Stimulated activated CD8-positive, alpha-beta memory T cell treated with anti-CD3 and anti-CD28 coated beads, Interleukin-7, amount 100 ng/mL, for 1 hour (primary cell): ENCODE measurements at places on chromosomes 1 and 21.

- no peak for DNase-seq
These were observed 23.2 kb downstream of the EDARADD start for GRCh38 chr1:236417336-236417735.

GRCh38 chr1:24900486-24900849, 29.6 kb downstream of the RUNX3 start:
- no peak for DNase-seq

DNA sequence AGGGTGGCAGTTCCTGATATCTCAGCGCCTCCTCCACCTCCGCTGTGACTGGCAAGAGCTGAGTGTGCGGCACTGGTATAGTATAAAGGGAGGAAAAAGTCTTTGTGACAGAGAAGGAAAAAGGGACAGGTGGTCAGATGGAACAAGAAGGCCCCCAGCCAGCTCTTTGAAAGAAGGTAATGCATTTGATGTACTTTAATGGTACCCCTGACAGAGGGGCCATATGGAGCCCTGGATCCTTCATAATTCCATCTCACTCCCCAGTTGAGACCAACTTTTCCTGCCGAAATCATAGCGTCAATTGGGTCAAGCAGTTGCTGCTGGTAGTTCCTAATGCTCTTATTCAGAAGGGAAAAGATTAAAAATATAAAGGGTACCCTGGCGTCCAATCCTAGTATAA, 198.2 kb downstream of the ZNF326 start:
- DNase-seq, result no peak

DNA sequence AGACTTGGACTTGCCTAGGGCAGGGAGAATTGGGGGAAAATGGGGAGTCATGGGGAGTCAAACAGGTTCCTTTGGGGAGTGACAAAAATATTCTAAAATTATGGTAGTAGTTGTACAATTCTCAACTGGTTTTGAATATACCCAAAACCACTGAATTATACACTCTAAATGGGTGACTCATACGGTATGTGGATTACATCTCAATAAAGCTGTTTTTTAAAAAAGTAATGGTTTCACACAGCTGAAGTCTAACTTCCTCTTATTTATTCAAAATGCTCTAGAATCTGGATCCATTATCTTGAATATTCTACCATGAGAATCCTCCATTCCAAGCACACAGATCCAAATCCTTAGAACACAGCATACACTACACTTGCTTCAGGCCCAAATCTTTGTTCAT, 11.1 kb downstream of the EIF4G3 start:
- DNase-seq, result no peak

DNA sequence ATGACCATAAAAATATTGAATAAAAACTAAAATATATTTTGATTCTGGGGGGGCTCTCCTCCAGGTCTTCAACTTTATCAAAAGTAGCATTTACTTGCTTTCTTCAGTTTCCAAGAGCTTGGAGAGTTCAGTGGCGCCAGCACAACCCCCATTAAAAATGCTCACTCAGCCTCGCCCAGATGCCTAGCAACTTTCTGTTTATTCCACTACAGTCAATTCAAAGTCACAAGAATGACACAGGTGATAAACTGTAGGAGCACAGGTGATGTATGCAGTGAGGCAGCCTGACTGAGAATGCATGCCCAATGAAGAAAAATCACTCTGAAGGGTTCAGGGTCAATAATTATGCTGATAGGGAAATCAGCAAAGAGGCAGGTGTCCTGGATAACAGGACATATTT, 159.4 kb upstream of the ATP1B1 start:
- DNase-seq, result no peak

GRCh38 chr1:6393400-6394187, at the start of gene ACOT7:
Gene ACOT7 (minus strand): TSS chr1:6393767. CDS start chr1:6393399, 368 bp downstream.
- peak; percentile 78 for DNase-seq

DNA sequence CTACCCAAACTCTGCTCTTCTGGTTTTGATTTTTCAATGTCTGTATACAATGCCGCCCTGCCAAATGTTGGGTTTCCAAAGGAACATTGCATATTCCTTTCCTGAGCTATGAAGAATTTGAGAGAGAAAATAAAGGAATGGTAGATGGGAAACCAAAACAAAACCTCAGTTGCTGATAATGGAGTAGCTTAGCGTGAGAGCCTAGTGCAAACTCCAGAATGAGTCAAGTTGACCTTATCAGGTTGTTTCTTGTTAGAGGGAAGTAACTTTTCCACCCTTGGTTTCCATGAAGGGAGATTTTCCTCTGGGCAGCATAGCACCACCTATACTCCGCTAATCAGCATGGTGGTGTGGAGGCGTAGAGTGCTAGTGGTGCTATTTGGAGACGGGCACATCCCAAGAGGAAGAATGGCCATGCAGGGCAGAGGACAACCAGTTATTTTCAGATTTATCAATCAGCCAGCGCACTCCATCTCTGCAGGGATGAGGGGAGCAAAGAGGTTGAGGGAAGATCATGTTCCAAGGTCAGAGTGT, 51.6 kb downstream of the BACH1 start:
- DNase-seq, result no peak

GRCh38 chr1:201229771-201230635, 39.4 kb downstream of the IGFN1 start:
- DNase-seq, result no peak

GRCh38 chr1:76577525-76578185, 289.6 kb upstream of the ST6GALNAC5 start:
- no peak for DNase-seq

GRCh38 chr1:220797553-220797952, 10.8 kb downstream of the MTARC1 start:
- DNase-seq, result no peak

GRCh38 chr21:39712976-39713375, 32.0 kb upstream of the IGSF5 start:
- DNase-seq, result no peak

DNA sequence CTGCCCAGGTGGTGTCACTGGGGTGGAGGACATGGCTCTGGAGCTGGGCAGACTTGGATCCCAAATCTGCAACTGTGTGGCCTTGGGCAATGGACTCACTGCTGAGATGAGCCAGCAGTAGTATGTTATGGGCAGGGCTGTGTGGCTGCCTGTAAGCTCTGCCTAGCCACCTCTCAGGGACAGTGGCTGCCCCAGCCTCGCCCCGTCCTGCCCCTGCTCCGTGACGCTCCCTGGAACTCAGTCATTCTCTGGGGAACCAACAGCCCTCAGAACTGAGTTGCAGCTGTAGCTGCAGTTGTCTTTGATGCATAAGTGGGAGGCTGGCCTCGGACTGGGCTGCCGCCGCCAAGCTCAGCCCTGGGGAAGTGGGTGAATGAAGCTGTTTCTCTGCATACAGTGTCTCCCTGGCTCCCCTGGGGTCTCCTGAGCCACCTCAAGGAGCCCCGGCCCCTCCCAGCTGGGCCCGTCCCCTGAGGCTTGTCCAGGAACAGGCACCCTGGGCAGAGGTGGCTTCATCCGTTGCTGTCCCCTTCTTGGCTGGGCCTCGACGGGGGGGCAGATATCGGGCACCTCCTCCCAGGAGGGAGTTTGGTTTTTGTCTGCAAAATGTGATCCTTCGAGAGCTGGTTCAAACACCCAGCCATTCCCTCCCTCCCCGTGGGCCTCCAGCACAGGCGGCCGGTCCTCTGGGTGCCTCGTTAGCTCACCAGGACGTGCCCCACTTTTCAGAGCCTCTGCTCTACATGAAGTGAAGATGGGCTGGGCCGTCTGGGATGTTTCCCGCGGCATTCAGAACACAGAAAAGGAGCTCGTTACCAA, 26.2 kb upstream of the PLCH2 start:
- no peak for DNase-seq

- no peak for DNase-seq
These were observed 96.9 kb downstream of the SMYD2 start for GRCh38 chr1:214377886-214378285.

GRCh38 chr1:20184997-20185833, 681 bp upstream of the UBXN10 start:
- DNase-seq, result peak; percentile 25

GRCh38 chr1:179264507-179264906, 29.1 kb upstream of the SOAT1 start:
- no peak for DNase-seq

- DNase-seq, result no peak
These were observed 325.0 kb upstream of the ESRRG start for GRCh38 chr1:217048104-217048707.

- no peak for DNase-seq
These were observed 3.0 kb upstream of the SOD1 start for GRCh38 chr21:31656199-31657095.

DNA sequence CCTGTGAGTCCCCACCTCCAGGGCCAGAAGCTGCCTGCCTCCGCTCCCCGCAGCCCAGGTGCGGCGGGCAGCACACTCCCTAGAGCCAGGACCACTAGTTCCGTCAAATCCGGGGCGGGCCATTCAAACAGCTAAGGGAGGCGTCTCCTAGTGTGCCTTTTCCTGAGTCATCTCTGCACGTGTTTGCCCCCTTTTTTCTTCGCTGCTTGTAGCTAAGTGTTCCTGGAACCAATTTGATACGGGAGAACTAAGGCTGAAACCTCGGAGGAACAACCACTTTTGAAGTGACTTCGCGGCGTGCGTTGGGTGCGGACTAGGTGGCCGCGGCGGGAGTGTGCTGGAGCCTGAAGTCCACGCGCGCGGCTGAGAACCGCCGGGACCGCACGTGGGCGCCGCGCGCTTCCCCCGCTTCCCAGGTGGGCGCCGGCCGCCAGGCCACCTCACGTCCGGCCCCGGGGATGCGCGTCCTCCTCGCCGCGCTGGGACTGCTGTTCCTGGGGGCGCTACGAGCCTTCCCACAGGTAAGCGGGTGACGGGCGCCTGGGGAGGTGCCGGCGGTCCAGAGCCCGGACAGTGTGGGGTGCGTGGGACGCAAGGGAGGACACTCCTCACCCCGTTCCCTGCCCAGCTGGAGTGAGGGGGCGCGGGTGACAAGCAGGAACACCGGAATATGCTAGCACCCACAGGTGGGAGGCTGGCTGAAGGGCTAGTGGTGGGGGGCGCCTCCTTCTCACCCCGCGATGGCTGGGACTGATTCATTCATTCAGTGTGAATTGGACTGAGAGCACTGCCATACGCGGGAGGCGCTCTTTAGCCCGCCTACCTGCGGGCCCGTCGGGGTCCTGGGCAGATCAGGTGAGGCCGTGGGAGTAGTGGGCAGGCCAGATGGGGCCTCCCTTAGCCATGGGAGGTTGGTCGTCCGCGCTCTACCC, at the start of gene TNFRSF8:
Gene TNFRSF8, plus strand, starts transcription at position 163 of the 932 bp plus-strand sequence. Its CDS starts 296 bp downstream, at position 459.
- no peak for DNase-seq

DNA sequence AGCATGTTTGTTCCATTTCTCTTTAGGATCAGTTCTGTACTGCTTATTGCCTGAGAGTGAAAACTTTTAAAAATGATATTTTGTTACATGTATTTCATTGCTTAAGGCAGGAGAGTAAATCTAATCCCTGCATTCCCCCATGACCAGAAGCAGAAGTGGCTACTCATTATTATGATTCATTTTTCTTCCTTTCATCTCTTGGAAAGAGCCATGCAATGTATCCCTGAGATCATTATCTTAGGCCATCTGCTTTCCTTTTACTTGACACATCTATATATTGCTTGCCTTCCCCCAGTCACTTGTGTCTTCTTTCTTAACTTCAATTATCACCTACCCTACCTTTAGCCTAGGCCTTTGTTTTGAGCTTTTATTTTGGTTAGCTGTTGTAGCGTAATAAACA, 430.4 kb upstream of the CHRM3 start:
- DNase-seq, result no peak

DNA sequence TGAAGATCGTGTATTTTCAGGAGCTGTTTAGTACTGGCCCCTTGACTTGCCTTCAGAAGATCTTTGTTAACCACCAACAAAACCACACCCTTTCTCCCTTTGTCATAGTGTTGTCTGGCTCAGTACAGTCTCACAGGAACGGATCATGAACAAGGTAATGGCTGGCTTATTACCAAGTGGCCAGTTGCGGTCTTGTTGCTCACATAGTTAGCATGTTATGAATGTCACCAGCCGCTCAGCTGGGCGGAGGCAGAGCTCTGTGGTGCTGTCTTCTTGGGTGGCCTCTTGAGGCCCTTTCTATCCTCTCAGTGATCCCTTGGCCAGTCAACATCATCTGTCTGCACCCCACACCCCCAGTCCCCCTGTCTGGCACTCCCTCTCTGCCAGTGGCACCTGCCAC, 21.4 kb downstream of the CNIH3 start:
- DNase-seq, result no peak

GRCh38 chr1:218171302-218171893, 113.7 kb upstream of the RRP15 start:
- DNase-seq, result no peak

DNA sequence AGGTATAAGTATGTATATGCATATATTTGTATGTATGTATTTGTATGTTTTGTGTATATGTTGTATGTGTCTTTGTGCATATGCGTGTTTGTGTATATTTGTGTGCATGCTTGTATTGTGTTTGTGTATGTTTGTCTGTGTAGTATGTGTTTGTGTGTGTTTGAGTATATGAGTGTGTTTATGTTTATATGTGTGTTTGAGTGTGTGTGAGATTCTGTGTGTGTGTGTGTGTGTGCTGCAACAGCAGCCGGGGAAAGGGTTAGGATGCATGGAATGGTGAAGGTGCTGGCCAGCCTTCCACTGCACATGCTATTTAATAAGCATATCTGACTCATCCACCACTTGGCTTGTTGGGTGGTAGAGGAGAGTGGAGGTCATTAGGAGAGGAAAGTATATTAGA, 46.6 kb upstream of the RAB4A start:
- no peak for DNase-seq

GRCh38 chr1:157521056-157521455, 31.3 kb downstream of the FCRL5 start:
- no peak for DNase-seq

DNA sequence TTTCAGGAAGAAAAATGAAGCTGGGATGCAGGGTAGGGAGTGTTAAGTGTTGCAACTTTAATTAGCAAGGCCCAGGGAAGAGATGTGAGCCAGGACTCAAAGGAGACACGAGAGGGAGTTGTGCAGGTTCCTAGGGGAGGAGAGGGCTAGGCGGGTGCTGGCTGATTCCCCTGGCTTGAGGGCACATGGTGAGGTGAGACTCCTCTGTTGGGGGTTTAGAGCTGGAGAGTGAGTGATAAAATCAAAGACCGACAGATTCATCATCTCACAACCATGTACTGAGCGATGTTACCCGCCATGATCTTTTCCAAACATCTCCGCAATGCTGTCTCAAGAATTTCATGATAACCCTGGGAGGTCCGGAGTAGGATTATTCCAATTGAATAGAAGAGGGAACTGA, 161.8 kb upstream of the CSF3R start:
- no peak for DNase-seq
